A549 treated with DMSO at 1 μM for 4 hours (cell line): ENCODE measurements at places on chromosomes 2 and 18. TPM values are rescaled to one million over a fixed set of nuclear protein-coding genes. Genes with fewer than 3 reads are reported as not detected.

Gene G6PC2
- not detected in 5 replicates for total RNA-seq

Gene IL1RL1
- 0.84 to 1.6 TPM (median 1.1 TPM) in 5 replicates for total RNA-seq

Gene MARCHF4
- total RNA-seq: 58.8 to 70.6 TPM (median 63.7 TPM) in 5 replicates

Gene OR6B2
- total RNA-seq: not detected in 5 replicates

Gene MAP2
- 0.28 to 0.72 TPM (median 0.50 TPM) in 5 replicates for total RNA-seq

Gene CKAP2L
- total RNA-seq: 11.8 to 17.4 TPM (median 16.0 TPM) in 5 replicates

Gene NOL4
- not detected in 5 replicates for total RNA-seq

Gene MALL
- 149 to 172 TPM (median 158 TPM) in 5 replicates for total RNA-seq

Gene LRRC30
- not detected in 5 replicates for total RNA-seq

Gene MAP3K19
- not detected in 5 replicates for total RNA-seq
